ENCODE measurements at places on chromosomes 5 and 9.

GRCh38 chr5:11602298-11602697 lies 301.9 kb downstream of the CTNND2 start:
- no peak overlapping the region for H3K27ac ChIP-seq
- no peaks in the 10 kb centered on the region for H3K27me3 ChIP-seq
- H3K4me3 ChIP-seq: no peak overlapping the region

DNA sequence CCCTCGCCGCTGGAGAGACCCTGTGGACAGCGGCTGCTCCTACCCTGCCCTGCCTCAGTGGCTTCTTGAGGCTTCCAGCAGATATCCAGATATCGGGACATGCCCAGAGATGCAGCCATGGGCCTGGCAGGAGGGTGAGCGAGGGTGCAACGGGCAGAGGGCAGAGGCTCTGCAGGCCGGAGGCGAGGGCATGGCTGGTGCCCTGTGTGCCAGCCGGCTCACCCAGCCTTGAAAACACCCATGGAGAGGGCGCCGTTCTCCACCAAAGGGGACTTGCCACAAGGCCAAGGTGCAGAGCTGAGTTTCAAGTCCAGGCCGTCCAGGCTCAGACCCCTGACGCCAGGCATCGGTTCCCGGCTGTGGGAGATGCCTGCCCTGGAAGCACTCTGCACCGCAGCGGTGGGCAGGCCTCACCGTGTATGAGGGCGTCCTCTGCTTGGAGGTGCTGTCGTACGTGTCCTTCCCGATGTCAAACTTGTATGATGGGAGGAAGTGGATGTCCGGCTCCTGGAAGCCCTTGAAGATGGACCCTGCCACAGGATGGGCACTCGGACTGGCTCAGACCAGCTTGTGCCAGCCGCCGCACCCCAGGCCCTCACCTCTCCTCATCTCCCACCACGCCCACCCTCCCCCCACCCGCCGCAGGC lies 8.9 kb downstream of the INPP5E start:
- peaks cover 47% of the 10 kb centered on the region for H3K36me3 ChIP-seq
- no peak overlapping the region for H3K4me3 ChIP-seq
- no peaks in the 10 kb centered on the region for H3K27me3 ChIP-seq
- H3K27ac ChIP-seq: no peak overlapping the region
- H3K4me1 ChIP-seq: no peaks in the 10 kb centered on the region

DNA sequence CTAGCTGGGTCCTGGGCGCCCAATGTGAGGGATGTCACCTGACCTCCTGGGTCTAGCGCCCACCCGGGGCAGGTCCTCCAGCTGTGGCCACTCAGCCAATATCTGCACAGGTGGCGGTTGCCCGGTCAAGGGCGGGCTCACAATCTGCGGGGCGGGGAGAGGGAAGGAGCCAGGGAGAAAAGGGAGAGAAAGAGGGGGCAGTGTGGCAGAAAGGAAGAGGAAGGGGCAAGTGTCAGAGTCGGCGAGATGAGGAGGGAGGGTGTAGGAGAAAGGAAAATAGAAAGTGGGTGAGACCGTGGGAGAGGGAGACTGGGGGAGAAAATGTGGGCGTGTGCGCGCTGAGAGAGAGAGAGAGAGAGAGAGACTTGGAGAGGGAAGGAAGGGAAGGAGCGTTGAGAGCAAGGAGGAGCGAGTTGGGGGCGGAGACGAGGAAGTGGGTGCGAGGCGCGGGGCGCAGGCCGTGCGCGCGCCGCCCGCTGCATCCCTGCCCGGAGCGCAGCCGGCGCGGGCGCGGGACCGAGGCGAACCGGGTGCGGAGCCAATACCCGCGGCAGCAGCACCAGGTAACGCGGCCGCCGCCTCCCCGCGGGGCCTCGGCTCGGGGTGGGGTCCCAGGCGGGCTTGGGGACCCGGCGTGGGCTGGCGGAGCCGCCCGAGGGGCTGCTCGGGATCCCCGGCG lies at the start of gene HRH2:
TSS of gene HRH2 (plus strand) at position 479 of the 679 bp plus-strand sequence. CDS start 25,163 bp downstream, outside the sequence.
- peak; percentile 62 for DNase-seq
- H3K27ac ChIP-seq: peak within 1 kb of the TSS; percentile 78
- H3K27me3 ChIP-seq: no peaks in the 10 kb centered on the region
- H3K36me3 ChIP-seq: no peaks in the 10 kb centered on the region
- H3K4me1 ChIP-seq: peaks cover 12% of the 10 kb centered on the region

GRCh38 chr9:115690786-115691496 lies 462.6 kb upstream of the PAPPA start:
- DNase-seq: no peak
- no peaks in the 10 kb centered on the region for H3K36me3 ChIP-seq
- H3K27ac ChIP-seq: no peak overlapping the region
- H3K4me1 ChIP-seq: no peaks in the 10 kb centered on the region

DNA sequence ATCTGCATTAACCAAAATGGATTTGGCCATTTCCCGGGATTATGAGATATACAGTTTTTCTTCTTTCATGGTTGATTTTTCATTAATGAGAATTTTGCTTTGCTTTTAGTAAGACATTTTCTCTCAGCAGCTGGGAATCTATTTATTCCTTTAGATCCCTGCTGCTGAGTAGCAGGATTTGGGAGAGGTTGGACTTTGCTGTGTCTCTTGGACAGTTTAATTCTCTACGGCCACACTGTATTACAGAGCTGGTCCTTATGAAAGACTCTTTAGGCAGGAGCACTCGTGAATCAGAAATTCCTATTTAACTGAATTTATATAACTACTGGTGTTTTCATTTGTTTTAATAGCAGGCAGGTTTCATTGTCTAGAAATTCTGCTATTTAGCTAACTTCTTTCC lies 1.6 kb downstream of the UNC13B start:
- H3K36me3 ChIP-seq: peaks cover 2% of the 10 kb centered on the region
- H3K27ac ChIP-seq: peak overlapping the region; percentile 95
- peak overlapping the region; percentile 78 for H3K4me3 ChIP-seq
- H3K4me1 ChIP-seq: peaks cover 17% of the 10 kb centered on the region
- H3K27me3 ChIP-seq: no peaks in the 10 kb centered on the region

GRCh38 chr5:127411381-127411780 lies 106.1 kb upstream of the PRRC1 start:
- H3K36me3 ChIP-seq: no peaks in the 10 kb centered on the region
- H3K4me3 ChIP-seq: no peak overlapping the region
- H3K27me3 ChIP-seq: no peaks in the 10 kb centered on the region
- H3K27ac ChIP-seq: no peak overlapping the region

- no peak for DNase-seq
- H3K27me3 ChIP-seq: no peaks in the 10 kb centered on the region
- H3K36me3 ChIP-seq: no peaks in the 10 kb centered on the region
- no peak overlapping the region for H3K4me3 ChIP-seq
These were observed 167.3 kb downstream of the PJA2 start for GRCh38 chr5:109242518-109242917.

- no peaks in the 10 kb centered on the region for H3K36me3 ChIP-seq
- no peaks in the 10 kb centered on the region for H3K4me1 ChIP-seq
- DNase-seq: no peak
- no peak overlapping the region for H3K4me3 ChIP-seq
These were observed 49.2 kb upstream of the SHOC1 start for GRCh38 chr9:111843971-111844370.

DNA sequence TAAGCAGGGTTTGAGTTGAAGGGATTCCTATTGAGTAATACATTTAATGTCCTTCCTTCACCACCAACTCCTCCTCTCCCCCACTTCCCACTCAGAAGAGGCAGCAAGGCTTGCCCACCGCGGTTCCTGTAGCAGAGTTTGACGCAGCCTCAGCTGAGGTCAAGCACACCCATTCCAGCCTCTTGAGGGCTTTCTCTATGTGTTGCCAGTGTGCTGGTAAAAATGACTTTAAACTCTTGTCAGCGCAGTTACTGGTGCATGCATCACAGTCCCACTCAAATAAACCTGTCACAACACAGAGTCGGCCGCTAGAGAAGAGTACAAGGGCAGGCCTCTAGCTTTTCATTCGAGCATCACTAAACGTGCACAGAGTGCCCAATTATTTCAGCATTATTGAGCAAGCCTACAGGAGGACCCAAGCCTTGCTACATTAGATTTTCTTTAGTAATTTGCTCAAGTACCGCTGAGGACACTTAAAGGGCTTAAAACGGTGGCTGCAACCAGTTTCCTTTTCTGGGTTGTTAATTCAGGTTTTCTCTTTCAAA lies 79.6 kb downstream of the TLE4 start:
- H3K27me3 ChIP-seq: no peaks in the 10 kb centered on the region
- H3K4me3 ChIP-seq: no peak overlapping the region
- peak overlapping the region; percentile 18 for H3K27ac ChIP-seq

GRCh38 chr5:149448831-149449714 lies 70.0 kb upstream of the IL17B start:
- DNase-seq: no peak
- peak overlapping the region; percentile 81 for H3K27ac ChIP-seq
- H3K4me1 ChIP-seq: peaks cover 46% of the 10 kb centered on the region
- no peak overlapping the region for H3K4me3 ChIP-seq
- H3K36me3 ChIP-seq: no peaks in the 10 kb centered on the region

DNA sequence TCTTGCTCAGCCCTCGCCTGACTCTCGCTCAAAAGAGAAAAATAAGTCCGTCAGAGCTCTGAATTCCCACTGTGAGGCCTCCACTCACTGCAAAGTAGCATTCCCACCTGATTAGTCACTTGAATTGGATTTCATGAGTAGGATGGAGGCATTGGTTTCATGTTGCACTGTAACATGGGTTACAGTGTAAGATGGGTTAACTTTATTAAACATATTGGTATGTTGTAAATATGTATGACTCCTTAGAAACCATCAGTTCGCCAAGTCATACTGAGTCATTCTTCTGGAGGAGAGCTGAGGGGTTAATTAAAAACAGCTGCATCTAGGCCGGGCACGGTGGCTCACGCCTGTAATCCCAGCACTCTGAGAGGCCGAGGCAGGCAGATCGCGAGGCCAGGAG lies 93.8 kb upstream of the BNC2 start:
- no peak overlapping the region for H3K27ac ChIP-seq
- no peaks in the 10 kb centered on the region for H3K4me1 ChIP-seq

DNA sequence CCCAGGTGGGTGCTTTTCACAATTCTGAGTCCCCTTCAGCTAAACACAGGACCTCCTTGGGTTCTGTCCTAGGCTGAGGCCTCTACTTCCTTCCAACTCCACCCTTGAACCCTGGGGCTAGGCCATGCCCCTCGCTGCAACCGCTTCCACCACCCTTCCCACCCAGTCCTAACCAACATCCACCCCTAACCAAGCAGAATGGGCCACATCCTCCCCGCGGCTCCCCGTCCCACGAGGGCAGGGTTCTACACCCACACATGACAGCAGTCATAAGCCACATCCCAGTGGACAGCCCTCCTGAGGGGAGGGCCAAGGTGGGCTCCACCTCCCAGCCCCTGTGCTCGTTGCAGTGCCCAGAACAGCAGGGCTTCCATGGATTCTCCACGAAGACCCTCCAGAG lies 65.8 kb downstream of the SHB start:
- DNase-seq: no peak
- H3K27ac ChIP-seq: no peak overlapping the region
- no peaks in the 10 kb centered on the region for H3K36me3 ChIP-seq

- DNase-seq: no peak
- no peaks in the 10 kb centered on the region for H3K27me3 ChIP-seq
- no peak overlapping the region for H3K27ac ChIP-seq
- no peaks in the 10 kb centered on the region for H3K4me1 ChIP-seq
- no peaks in the 10 kb centered on the region for H3K36me3 ChIP-seq
- H3K4me3 ChIP-seq: no peak overlapping the region
These were observed 46.6 kb downstream of the ATP10B start for GRCh38 chr5:160805376-160805775.

GRCh38 chr9:122551371-122551770 lies 1.5 kb upstream of the OR1N2 start:
- H3K36me3 ChIP-seq: no peaks in the 10 kb centered on the region
- H3K27me3 ChIP-seq: no peaks in the 10 kb centered on the region
- no peak for DNase-seq
- no peak overlapping the region for H3K27ac ChIP-seq

- H3K27me3 ChIP-seq: no peaks in the 10 kb centered on the region
- no peak overlapping the region for H3K4me3 ChIP-seq
- no peaks in the 10 kb centered on the region for H3K4me1 ChIP-seq
- DNase-seq: no peak
- peaks cover 79% of the 10 kb centered on the region for H3K36me3 ChIP-seq
- H3K27ac ChIP-seq: no peak overlapping the region
These were observed 188.3 kb downstream of the CDK5RAP2 start for GRCh38 chr9:120391691-120392090.
